ENCODE measurements at places on chromosomes 1 and 21. TPM values are rescaled to one million over a fixed set of nuclear protein-coding genes. Genes with fewer than 3 reads are reported as not detected.
A peak's percentile ranks its signal among the peaks of the same experiment; 100 is the strongest.

C4BPB gene
- not detected for total RNA-seq

LCK gene
- total RNA-seq, result not detected

NR5A2 gene
- under 0.01 TPM for total RNA-seq

- DNase-seq, result no peak
These were observed 841 bp downstream of the SNX27 start for GRCh38 chr1:151612501-151613281.

DNA sequence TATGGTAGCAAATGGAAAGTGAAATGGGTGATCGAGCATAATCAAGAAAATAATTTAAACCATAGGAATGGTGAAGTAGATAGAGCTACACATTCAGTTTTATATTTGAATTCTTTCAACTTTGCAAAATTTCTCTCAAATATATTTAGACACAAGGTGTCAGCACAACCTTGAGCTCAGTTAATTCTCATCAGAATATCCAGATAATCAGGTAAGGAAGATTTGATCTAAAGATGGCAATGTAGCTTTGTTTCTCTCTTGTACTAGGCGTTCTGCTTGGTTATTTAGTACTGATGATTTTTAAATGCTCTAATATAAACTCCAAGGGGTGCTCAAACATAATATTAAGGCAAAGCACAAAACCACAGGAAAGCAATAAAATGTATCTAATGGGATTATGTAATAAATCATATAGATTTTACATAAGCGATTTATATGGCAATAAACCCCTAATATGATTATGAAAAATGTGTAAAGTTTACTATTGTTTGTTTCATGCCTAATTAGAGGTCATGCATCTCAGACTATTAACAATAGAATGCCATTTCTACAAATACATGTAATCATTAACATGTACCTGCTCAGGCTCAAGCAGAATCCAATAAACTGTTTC lies 32.4 kb upstream of the SERTAD4 start:
- DNase-seq, result no peak

GRCh38 chr1:97451944-97452343 lies 468.9 kb downstream of the DPYD start:
- no peak for DNase-seq

DNA sequence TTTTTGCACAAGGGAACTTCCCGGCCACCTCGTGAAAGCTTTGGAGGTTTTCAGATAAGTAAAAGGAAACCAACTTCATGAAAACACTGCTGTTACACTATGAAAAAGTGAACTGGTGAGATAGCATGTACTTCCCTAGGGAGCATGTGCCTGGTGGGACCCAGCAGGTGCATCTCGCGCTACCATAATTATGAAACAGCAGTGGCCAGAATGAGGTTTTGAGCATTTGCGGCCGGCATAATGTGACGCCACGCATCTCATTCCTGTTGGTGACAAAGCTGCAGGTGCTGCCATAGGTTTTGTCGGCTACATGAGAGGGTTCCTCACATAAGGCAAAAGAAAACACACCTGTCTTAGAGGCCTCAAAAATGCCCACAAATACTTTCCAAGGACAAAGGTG lies 1.7 kb downstream of the KRTAP10-3 start:
- no peak for DNase-seq

MCOLN3 gene
- not detected for total RNA-seq

GRCh38 chr1:226624526-226624925 lies 76.0 kb downstream of the STUM start:
- DNase-seq, result peak; percentile 46

DNA sequence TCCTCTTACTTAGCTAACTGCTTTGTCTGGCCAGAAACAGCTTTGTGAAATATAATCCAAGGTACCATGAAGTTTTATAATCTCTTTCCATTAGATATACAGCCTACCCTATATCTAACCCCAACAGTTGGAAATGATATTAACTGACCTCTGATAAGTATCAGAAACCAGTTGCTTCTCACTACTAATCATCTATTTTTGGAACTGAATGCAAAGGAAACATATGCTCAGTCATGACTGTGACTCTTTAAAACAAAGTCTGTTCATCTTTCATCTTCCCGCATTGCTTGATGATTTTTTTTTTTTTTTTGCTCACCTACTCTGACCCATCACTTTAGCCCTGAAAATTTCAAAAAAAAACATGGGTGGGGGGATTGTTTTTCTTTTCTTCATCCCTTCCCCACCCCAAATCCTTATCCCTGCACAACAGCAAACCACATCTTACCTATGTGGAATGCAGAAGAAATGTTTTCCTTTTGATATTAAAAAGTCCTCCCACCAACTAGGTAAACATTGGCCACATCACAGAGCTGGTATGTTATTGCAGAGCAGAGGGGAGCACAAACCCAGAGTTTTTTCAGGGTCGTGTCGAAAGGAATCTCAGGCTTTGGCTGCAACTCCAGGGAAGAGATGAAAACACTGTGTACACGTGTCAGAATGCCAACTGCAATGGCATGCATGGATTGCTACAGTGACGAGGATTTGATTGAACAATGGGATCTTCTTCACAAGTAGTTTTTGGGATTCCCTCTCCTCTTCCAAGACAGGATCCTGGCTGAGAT lies 137.3 kb downstream of the SLC30A10 start:
- peak; percentile 63 for DNase-seq

DNA sequence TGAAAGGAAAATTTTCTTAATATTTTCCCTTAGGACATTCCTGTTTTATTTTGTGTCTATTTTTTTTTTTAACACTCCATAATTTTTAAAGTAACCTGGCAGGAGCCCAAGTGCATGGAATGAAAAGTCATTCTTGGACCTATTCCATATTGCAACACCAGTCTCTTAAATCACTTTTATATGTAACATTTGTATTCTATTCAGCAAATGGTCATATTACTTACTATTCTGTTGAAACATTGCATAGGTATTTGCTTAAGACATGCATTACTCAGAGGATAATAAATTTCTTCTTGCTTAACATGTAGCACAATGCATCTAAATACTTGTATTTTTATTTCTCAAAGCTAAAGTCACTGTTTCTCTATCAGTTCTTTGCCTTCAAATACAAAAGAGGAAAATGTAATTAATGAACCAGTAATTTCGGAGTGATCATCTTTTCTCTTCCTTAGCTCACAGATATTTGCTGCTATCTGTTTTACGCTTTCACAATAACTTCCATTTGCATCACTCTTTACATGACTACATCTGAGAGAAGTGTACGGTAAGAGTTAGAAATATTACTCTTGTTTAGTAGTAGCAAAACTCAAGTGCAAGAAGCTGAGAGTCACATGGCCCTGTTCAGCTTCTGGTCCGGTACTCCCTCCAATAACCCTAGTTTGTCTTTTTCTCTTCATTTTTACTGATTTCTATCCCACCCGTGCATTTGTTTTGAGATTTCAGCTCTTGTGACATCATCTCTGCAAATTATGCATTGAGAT lies 394.8 kb downstream of the USP25 start:
- DNase-seq, result peak; percentile 89

DNA sequence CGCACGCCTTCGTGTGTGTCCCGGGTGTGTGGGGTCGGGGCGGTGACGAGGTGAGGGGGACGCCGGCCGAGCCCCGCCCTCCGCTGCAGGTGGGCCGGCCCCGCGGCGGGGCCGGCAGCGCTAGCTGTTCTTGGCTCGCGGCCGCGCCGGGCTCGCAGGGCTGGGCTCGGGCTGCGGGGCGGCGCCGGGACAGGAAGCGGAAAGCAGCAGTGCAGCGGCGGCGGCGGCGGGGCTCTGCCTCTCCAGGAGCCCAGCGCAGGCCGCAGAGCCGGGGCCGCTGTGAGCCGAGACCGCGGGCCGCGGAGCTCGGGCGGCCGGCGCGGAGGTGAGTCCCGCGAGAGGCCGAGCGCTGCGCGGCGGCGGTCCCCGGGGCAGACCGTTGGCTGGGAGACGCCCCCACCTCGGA lies at the start of gene VANGL1:
Gene VANGL1, plus strand, starts transcription at position 209 of the 406 bp plus-strand sequence. CDS start 9,444 bp downstream, outside the sequence.
- peak; percentile 49 for DNase-seq

DNA sequence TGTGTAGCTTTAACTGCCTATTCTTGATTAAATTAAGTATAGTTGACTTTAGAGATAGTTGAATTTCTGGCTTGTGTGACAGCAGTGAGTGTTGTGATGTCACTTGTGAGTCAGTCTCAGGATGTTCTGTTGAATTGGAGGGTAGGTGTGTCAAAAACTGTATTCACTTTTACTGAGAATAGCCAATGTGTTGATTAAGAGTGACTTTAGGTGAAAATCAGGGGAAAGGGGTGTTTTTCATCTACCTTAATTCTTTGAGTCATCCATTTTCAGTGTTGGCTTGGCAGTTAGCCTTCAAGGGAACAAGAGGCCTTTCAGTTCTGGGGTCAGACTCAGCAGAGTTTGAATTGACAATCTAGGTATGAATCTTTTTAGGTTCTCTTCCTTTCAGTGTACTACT lies 75.9 kb downstream of the CDC14A start:
- DNase-seq, result peak; percentile 20

DNA sequence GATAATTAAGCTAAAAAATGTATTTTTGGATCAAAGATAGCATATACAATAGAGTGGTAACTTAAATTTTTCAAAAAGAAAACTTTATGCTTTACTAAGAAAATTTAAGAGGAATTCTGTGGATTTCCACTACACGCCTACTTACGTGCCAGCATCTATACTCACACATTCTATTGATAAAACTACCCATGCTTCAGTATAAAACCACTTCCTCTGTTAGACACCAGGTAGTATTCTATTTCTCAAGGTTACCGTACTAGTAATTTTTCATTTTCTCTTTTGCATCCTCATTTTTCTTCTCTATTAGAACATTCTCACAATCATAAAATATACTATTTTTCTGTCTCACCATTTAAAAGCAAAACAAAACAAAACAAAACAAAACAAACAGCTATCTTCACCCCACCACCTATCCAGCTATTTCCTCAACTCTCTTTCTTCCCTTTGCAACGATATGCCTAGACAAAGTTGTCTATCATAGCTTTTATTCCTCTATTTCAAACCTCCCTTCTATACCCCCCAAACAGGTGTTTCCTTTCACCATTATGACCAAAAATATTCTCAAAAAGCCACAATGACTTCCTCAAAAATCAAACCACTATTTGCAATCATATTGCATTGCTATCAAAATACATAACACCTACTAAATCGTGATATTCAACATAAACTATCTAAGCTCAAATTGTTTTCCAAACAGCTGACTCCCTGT lies 1652.0 kb downstream of the MRPL39 start:
- DNase-seq, result no peak

KRTAP11-1 gene
- total RNA-seq, result not detected

- DNase-seq, result no peak
These were observed 23.2 kb downstream of the ADORA1 start for GRCh38 chr1:203150511-203151297.

- no peak for DNase-seq
These were observed 1.5 kb downstream of the TNFRSF25 start for GRCh38 chr1:6464514-6464836.

RSBN1 gene
- total RNA-seq, result 12.8 TPM

GRCh38 chr1:192783791-192784190 lies 25.0 kb upstream of the RGS2 start:
- DNase-seq, result no peak

GRCh38 chr1:157956732-157957131 lies 36.7 kb upstream of the KIRREL1 start:
- no peak for DNase-seq

DNA sequence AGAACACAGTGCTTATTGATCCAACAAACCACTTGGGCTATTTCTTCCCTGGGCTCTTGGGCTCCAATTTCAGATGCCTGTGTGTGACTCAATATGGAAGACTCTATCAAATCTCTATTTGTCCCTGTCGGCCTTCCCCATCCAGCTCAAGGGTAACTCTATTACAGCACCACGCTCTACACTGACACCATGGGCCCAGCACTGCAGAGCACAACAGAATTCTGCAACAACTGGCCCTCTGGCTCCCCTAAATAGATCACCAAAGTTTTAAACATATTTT lies 51.7 kb downstream of the CAPZB start:
- DNase-seq, result peak; percentile 48

DNA sequence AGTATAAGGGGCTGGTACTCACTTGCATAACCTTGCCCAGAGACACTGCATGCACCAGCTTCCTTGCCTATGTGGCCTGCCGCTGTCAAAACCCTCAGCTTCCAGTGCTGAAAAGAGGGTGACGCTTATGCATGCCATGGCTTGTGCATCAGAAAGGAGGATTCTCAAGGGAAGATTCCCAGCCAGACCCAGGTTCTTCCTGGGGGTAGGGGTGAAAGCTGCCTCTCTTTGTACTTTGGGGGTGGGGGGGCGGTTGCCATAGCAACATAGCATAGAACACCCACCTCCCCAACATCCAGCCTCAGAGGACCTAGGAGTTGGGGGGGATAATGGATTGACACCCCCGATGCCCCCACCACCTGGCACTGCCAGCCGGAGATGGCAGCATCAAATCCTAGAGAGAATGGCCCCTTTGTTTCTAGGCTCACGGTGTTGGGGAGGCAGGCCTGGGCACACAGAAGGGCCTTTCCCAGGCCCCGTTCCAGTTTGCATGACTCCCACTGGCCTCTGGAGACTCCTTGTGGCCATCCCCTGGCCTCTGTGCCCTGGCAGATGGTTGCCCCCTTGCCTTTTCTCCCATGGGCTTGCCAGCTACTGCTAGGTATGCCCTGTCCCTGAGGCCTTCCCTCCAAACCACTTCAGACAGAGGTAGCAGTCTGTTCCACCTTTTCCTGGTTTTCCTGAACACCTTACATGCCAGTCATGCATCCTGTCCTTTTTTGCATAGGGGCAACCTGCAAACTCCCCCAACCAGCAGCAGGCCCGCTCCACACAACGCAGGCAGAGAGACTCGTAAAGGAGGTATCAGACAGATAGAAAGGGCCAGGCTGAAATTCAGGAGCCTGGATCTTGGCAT lies 44.6 kb downstream of the RHBG start:
- no peak for DNase-seq

DNA sequence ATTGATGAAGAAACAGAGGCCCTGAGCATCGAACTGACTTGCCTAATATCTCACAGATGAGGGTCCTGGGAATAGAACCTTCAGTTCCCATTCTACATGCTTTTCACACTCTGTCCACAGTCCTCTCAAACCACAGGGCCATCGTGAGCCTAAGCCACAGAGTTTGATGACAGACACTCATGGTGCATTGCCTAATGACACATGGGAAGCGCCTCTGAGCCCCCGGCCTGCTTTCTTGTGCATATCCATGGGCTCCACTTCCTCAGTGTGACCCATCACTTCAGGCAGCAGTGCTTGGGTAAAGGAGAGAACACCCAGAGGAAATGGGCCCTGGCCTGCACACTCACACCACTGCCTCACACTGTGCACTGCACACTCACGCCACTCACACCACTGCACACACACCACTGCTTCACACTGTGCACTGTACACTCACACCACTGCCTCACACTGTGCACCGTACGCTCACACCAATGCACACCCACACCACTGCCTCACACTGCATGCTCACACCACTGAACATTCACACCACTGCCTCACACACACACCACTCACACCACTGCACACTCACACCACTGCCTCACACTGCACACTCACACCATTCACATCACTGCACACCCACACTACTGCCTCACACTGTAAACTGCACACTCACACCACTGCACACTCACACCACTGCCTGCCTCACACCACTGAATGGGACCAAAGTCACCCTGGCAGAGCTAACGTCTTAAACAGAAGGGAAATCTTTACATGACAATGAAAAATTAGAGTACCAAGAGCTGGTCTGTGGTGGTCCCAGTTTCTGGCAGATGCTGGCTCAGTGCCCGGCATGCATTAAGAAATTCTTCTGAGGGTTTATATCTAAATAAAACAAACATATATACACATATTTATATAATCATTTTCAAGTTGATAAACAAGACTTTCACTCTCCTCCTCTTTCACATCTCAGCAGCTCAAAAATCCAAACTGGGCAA lies 53.0 kb downstream of the KANK4 start:
- DNase-seq, result no peak

Data from IMR-90 (cell line).